ENCODE measurements at places on chromosomes 6 and 20.

- no peak for DNase-seq
Measured at GRCh38 chr6:116268589-116269293, 11.0 kb downstream of the TSPYL1 start.

DNA sequence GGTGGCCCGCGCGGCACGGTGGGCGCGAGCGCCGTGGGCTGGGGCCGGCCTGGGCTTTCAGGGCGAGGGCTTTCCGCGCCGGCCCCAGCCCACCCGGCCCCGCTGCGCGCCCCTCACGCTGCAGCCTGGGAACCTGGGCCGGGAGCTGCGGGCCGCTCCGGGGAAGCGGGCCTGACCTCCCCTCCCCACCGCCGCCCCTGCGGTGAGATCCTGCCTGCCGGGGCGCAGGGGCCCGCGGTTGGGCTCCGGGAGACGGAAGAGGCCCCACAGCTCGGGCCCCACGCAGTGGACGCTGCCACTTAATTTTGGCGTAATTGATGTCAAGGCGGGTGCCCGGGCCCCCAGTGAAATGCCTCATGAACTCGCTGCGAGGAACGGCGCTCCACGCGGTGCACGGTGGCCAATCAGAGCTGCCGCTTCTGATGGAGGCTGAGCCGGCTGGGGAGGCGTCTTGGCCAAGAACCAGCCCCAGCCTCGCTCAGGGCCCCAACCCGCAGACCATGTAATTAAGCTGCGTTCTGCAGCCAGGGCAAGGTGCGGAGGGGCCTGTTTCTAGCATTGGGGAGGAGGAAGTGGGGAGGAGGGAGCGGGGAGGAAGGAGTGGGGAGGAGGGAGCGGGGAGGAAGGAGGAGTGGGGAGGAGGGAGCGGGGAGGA, 96.1 kb upstream of the BHLHE23 start:
- peak; percentile 42 for DNase-seq

DNA sequence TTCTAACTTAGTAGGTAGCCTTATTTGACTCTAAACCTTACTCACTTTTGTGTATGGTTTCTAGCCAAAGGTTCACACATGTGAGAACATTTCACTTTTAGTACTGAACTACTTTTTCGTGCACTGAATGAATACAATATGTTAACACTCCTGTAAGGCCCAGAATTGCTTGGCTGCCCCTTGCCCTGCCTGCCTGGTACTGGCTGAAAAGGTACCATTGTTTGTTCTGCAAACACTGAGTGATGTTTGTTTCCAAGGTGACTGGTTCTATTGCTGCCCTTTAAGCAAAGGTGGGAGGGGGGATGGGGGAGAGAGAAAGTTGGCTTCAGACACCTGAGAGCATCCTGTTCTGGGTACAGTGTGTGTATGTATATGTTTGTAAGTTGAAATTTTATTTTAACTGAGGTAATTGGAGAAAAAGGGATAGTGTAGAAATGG, 31.2 kb downstream of the RREB1 start:
- DNase-seq = no peak

- no peak for DNase-seq
Measured at GRCh38 chr20:910870-911770, 5.0 kb downstream of the ANGPT4 start.

DNA sequence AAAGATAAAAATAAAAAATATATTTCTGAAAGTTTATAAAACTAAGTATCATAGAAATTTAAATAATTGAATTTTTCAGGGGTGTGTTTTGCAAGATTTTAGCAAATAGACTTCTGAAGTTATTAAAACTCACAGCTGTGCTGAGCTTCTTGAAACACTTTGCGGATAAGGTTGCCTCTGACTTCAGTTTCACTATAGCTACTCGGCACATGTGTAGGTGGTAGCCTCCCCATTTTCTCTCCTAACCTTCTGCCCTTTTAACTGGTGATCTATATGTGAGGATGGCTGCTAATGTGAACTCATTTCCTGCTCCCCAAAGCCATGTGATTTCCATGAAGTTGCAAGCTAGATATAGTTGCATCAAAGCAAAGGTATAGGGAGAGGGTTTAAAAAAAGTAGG, 129.3 kb upstream of the STMND1 start:
- DNase-seq = no peak

GRCh38 chr6:67683960-67684359, 951.1 kb upstream of the ADGRB3 start:
- DNase-seq = no peak

DNA sequence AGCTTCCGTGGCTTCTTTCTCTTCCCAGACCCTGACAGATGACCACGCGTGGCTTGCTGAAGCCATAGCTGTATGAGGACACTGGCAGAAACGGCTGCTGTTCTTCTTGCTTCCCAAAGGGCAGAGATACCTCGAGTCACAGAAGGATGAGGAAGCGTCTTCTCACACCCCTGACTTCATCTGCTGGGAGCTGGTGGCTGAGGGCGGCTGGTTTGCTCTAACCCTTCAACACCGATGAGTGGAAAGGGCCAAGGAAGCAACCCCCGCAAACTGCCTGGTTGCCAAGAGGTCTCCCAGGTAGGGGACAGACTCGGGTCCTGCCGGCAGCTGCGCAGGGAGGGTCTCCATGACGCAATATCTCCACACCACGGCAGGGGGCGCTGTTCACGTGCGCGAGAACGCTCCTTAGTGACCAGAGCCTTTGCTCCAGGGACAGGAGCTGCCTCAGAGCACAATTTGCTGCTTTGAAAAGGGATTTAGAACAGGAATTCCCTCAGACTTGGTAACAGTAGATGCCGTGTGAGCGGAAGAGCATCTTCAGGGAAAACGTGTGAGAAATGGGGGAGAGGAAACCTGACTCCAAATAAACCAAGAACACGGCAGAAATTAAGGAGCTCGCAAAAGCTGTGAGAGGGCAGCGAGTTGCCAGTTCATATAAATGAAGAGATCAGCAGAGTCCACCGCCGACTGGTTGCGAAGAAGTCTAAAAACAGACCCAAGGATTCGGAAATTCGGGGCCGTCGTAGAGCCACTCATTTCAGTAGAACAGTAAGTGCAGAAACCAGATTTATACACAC, 80.2 kb downstream of the ERMARD start:
- DNase-seq = peak; percentile 54

- DNase-seq = no peak
Measured at GRCh38 chr20:35145141-35145564, 2.0 kb downstream of the EDEM2 start.

GRCh38 chr6:39124114-39124513, 9.1 kb upstream of the SAYSD1 start:
- DNase-seq = no peak
